Skin of body (tissue), 3 donors: ENCODE measurements at places on chromosomes 6 and 20.

DNA sequence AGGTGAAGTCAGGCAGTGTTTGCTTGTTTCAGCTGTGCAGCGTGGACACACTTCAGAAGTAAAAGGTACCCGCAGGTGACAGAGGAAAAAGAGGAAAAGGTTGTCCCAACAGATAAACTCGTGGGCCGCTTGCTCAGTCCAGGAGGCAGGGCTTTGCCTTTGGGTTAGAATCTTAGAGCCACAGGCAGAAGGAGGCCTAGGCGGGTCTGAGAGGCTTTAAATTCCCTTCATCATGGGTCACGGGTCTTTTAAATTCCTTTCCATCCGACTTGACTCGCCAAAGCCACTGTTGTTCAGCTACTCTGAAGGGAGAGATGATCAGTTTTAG lies 48.2 kb downstream of the AGPAT4 start:
- no peak for DNase-seq

DNA sequence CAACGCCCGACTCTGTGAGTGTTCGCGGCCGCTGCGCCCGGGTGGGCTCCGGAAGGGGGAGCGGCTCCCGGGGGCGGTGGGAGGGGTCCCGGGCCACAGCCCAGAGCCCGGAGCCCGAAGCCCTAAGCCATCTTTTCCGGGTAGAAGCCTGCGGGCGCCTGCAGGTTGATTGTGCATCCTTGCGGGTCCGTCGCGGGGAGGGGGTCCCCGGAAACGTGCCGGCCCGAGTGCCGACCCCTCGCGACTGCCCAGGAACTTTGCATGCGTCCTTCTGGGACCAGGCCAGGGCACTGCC lies 413 bp downstream of the PTPRA start:
- peak; percentile 41 for DNase-seq

DNA sequence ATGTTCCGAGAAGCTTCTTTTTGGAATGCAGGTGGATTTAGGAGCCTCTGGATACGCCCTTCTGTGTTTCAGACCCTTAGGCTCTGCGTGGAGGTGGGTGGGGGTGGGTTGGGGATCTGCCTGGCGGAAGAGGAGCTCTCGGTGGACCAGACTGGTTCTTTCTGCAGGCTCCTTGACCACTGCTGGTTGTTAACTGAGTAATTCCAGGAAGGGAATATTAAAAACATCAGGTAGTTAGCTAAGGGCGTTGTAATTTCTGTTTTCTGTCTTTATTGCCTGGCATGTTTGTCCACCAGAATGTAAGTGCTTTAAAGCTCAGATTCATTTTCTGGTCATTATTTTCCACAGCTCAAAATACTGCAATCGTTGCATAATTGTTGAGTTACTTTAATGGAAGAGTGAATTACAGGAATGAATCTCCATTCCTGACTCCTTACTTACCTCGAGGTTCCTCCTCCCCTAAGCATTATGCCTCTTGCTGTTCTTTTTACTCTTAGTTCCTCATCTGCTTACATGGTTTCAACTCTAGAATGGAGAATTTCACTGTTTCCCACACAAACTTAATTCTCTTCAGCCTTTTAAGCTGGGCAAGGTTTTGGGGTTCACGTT lies 5.9 kb downstream of the CDYL start:
- DNase-seq: no peak

DNA sequence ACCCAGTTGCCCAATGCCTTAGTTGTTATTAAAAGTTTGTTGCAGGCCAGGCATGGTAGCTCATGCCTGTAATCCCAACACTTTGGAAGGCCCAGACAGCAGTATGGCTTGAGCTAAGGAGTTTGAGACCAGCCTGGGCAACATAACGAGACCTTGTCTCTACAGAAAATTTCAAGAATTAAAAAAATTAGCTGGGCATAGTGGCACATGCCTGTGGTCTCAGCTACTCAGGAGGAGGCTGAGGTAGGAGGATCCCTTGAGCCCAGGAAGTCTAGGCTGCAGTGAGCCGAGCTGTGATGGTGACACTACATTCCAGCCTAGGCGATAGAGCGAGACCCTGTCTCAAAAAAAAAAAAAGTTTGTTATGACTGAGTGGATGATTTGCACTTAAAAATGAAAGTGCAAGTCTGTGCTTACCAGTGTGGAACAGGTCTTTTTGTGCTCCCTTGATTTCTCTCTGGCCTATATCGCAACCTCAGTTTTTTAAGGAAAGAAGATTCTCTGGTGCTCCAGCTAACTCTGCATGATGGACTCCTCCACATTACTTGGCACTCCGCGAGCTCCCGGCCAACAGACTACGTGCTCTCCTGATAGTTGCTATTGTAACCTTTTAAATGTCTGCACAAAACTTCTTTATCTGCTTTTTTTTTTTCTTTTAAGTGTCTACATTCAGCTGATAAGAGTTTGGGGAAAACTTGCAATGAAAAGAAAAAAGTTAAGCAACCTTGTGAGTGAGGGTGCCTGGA lies 22.1 kb downstream of the ZKSCAN3 start:
- DNase-seq: no peak

GRCh38 chr6:1821164-1821512 lies 211.4 kb downstream of the FOXC1 start:
- no peak for DNase-seq

DNA sequence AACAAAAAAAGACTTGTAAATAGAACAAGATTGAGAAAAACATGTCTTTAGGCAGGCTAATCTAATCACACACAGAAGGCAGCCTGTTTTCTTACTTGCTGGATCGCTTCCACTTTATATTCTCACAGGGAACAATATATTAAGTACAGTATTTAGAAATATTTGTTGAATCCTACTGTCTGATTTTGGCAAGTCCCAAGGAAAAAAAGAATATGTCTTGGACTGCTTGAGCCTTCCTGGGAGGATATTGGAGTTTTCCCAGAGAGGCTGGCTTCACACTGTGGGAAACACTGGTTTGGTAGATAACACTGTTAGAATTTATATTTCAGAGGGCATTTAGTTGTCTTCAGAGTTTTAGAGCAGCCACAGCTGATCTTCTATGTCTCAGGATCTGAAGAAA lies 229.7 kb downstream of the PRL start:
- peak; percentile 85 for DNase-seq

GRCh38 chr20:21393816-21394519 lies 3.4 kb downstream of the NKX2-4 start:
- no peak for DNase-seq

DNA sequence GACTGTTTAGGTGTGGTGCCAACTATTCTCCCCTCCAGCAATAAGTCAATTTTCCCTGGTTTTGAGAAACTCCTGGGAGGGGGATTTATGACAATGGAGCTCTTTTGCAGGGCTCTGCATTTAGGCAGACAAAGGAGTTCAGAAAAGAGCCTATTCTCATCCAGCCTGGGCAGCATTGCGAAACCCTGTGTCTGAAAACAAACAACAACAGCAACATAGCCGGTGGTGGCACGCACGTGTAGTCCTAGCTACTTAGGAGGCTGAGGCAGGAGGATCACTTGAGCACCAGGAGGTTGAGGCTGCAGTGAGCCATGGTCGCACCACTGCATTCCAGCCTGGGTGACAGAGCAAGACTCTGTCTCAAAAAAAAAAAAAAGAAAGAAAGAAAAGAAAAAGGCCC lies 6.4 kb downstream of the CLPS start:
- no peak for DNase-seq

DNA sequence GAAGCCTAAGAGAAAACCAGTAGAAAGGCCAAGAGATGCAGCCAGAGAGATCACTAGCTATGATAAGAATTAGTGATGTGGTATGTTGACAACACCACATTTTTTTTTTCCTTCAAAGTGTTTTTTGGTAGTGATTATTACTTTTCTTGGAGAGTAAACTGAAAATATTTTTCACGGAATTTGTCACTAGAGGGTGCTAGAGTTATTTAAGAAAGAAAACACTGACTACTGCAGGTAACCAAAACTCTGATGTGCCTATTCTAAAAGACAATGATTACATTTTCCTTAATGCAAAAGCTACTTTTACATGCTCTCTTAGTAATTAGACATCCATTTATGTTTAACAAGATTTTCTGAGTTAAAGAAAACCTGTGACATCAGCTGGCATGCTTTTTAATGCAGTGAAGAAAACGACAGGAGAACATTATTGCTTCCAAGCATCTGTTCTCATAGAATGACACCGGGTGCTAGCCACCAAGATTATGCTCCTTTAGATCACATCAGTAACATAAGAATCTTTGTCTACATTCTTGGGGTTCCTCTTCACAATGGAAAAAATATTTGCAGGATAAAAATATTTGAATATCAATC lies 28.8 kb downstream of the RWDD2A start:
- no peak for DNase-seq

DNA sequence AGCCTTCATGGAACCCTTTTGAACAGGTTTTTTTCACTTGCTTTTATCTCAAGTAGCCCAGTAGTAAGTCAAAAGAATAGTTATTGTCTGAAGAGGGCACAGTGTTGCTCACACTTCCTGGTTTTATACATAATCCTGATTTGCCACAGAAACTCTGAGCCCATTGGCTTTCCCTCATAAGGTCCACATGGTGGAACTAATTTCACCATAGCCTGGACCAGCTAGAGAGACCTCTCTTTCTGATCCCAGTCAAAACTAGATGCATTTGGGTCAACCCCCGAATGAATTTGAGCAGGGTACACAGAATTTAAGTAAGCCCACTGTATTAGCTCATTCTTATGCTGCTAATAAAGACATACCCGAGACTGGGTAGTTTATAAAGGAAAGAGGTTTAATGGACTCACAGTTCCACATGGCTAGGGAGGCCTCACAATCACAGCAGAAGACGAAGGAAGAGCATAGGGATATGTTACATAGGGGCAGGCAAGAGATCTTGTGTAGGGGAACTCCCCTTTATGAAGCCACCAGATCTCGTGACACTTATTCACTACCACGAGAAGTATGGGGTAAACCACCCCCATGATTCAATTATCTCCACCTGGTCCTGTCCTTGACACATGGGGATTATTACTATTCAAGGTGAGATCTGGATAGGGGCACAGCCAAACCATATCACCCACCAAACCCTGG lies 6.2 kb downstream of the RWDD2A start:
- DNase-seq: no peak

DNA sequence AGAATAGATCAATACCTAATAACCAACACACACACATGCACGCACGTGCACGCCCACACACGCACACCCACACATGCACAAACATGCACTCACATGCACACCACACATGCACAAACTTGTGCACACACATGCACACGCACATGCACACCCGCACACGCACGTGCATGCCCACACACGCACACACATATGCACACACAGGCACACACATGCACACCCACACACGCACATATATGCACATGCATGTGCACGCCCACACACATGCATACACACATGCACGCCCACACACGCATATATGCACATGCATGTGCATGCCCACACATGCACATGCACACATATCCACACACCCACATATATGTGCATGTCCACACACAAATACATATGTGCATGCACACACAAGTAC lies 26.2 kb upstream of the CHRNA4 start:
- no peak for DNase-seq

DNA sequence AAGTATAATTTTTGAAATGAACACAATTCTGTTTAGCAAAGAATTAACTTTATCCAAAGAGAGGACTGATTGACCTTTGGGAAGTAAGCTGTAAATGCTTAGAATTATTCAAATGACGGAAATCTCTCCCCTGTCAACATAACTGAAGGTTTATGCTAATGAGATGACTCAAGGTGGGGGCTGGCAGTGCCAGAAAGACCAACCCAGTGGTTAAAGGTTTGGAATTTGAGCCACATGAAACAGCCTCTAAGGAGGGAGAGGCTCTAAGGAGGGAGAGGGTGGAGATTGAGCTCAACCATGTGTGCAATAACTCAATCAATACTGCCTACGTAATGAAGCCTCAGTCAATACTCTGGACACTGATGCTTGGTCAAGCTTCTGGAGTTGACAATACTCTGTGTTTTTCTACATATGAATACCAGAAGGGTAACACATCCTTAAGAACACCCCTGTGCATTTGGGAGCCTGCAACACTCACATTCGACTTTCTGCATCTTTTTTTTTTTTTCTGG lies 123.4 kb upstream of the TENT5A start:
- no peak for DNase-seq

GRCh38 chr6:130526466-130526865 lies 160.6 kb downstream of the TMEM200A start:
- DNase-seq: no peak

DNA sequence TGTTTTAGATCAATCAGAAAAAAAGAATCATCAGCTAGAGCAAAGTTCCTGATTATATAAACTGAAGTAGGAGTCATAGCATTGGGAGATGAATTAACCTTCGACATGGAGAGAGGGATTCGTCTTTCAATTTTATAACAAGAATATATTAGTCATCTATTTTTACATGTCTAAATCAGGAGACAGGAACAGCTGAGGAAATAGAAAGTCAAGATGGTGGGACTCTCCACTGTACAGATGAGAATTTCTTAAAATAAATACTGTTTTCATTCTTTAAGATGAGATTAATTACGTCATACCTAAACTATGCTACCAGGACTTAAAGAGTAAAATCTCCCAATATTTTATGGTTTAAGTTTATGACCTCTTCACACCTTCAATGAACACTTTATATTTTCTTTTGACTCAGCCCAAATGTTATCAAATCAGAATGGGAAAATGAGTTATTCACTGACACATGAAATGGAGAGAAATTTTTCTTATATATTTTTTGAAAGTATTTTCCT lies 1137.7 kb downstream of the EPHA7 start:
- no peak for DNase-seq

- DNase-seq: no peak
Measured at GRCh38 chr6:70834520-70834919, 122.3 kb downstream of the B3GAT2 start.

DNA sequence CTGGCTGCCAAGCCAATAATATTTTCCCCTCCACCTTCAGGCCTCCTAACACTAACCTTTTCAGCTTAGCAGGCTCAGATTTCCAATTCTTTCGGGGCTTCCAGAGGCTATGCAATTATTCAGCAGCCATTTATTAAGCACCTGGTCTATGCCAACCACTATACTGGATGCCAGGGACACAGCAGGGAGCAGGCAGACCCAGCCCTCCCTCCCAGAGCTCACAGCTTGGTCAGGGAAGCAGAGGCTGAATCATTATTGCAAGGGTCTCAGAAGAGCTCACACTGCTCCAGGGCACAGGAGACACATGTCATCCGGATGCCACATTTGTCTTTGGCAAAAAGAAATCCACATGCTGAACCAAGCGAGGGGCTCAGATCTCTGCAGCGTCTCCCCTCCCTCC lies 1.3 kb downstream of the BPIFB1 start:
- DNase-seq: no peak

- DNase-seq: no peak
Measured at GRCh38 chr6:89952686-89953085, 58.4 kb downstream of the GJA10 start.

DNA sequence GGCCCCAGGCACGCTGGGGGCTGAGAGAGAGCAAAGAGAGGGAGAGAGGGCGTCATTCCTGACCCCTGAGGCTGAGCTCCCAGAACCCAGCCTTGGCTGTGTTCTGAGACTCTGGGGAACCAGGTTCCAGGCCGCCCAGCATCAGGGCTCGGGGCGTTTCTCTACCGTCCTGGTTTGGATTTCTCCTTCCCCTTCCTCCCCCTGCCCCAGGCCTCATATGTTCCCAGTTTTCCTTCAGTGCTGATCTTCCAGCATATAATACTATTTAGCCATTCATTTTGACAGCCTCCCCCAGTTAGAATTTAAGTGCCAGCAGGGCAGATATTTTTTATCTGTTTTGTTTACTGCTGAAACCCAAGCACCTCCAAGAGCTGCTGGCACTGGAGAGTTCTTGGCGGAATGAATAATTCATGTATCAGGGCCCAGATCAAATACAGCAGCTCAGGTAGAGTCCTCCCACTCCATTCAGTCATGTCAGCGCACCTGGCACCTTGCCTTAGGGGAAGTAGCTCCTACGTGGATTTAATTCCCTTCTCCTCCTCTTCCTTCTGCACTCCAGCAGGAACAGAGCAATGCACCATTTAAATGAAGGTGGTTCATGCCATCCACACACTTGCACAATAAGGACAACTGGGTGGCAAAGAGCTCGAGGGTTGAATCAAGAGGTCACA lies 23.4 kb upstream of the FRMD1 start:
- peak; percentile 19 for DNase-seq
